ENCODE measurements at places on chromosomes 1 and 21.

- DNase-seq = no peak
Measured at GRCh38 chr1:224447251-224447650, 12.7 kb upstream of the WDR26 start.

- DNase-seq = peak; percentile 56
Measured at GRCh38 chr1:69737527-69738185, 169.9 kb downstream of the LRRC7 start.

GRCh38 chr1:178243119-178243518 is 149.2 kb downstream of the RASAL2 start:
- DNase-seq = no peak

- DNase-seq = no peak
Measured at GRCh38 chr1:40717955-40718354, 26.5 kb downstream of the NFYC start.

GRCh38 chr1:205767248-205767647 is 8.0 kb downstream of the RAB29 start:
- no peak for DNase-seq

- DNase-seq = peak; percentile 97
Measured at GRCh38 chr21:33801424-33802405, 113.9 kb downstream of the ATP5PO start.

DNA sequence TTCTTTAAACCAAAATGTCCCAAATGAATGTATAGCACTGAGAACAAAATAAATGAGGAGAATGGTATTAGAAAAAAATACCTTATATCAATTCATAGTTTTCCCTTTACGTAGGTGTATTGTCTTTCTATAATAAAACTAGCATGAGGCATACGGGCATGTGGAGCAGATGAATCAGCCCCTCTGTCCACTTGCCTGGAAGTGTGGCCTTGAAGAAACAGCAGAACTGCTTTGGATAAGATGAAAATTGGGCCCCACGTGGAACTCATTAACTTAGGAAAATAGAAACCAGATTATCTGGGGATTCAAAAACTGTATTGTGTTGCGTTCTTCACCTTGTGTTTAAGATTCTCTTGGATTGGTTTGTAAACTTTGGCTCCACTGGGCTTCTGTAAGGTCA is 356.8 kb upstream of the B3GALT2 start:
- no peak for DNase-seq

DNA sequence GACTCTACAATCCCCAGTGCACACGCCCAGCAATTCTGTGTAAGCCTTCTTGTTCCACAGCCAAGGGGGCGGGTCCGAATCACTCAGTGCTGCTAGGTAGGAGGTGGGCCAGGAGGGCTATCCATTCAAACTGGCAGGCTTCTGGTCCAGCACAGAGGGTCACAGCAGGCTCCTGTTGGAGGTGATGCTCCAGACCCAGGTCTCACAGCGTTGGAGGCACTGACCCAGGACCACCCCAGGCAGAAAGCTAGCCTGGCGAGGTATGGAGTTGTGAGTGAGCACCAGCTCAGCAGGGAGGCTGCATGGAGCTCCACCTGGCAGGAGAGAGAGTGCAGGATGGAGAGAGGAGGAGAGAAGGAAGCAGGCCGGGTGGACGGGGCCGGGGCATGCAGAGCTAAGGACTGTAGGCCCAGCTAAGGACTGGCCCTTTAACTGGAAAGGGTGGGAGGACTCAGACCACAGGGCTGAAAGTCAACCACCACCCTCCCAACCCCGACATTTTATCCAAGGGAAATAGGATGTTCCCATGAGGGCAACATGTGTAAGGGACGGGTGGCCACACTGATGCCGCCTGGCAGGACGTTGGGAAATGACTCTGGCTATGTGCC is 38.7 kb downstream of the GPR161 start:
- DNase-seq = no peak

GRCh38 chr1:114008480-114008941 is 29.2 kb downstream of the OLFML3 start:
- DNase-seq = no peak

GRCh38 chr1:212457740-212458338 is 25.1 kb downstream of the NENF start:
- no peak for DNase-seq

DNA sequence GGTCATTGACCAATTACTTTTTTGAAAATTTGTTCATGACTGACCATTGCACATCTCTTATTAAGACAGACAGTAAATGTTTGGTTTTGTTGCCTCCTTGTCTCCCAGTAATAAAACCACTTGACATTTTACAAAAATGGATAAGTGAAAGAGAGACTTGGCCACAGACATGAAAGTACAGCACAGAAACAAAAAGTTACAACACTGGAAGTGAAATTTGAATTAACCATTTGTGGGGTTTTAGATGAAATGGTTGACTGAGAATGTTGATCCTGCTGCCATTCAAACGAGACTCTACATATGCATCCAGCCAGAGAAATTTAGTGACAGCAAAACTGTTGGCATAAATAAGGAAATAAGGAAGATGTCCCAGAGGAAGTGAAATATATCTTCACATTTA is 79.3 kb upstream of the B3GALT2 start:
- DNase-seq = no peak

- no peak for DNase-seq
Measured at GRCh38 chr1:165468253-165468652, 23.3 kb upstream of the RXRG start.

DNA sequence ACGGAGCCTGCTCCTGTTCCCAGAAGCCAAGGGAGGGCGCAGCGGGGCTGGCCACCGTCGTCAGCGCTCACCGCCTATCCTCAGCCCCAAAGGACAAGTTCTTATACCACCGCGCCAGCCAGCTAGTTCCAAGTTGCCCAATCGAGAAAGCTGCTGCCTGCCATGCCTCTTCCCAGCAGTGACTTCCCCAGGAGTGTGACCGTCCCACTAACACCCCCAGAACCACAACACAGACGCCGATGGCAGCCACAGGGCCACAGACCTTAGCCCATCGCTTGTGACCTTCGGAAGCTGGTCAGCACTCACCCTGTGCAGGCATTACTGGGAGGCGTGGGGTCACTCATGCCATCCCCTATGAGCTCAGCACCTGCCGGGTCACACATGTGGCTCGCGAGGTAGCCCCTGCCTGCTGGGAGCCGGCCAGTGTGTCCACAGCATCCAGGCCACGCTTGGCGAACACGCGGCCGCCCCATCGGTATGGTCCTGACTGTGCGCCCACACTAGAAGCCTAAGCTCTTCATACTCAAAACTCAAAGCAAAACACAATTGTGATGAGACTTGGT is 20.1 kb downstream of the NADK start:
- no peak for DNase-seq

All from NCI-H1694 treated with DMSO at 0.1 percent for 48 hours (cell line).